ENCODE measurements at places on chromosomes 1 and 21.

GRCh38 chr1:240128366-240128765, 36.7 kb downstream of the FMN2 start:
- no peak for ATAC-seq

GRCh38 chr1:199981584-199981983, 45.9 kb upstream of the NR5A2 start:
- ATAC-seq: no peak

GRCh38 chr21:23384679-23385078, 2222.6 kb downstream of the MRPL39 start:
- ATAC-seq: no peak

DNA sequence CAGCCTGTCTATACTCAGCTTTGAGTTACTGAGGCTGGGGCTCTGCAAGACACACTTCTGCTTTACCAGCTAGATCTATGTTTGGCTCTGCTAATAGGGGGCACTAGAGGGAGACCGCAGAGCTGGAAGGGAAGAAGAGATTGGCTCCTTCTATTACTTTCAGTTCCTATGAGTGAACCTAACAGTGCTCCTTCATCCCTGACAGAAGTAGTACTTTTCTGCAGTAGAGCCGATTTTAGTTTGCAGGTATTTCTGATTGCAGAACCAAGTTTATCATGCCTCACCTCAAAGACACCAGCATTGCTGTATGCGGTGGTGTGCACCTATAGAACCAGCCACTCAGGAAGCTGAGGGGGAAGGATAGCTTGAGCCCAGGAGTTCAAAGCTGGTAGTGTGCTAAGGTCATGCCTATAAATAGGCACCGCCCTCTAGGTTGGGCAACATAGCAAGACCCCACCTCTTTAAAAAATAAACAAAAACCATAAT, 5.7 kb upstream of the ZDHHC18 start:
- peak; percentile 96 for ATAC-seq

GRCh38 chr1:186736971-186737685, 56.9 kb upstream of the PTGS2 start:
- no peak for ATAC-seq

- ATAC-seq: no peak
These were observed 104.8 kb downstream of the RGL1 start for GRCh38 chr1:183909672-183910071.

- no peak for ATAC-seq
These were observed 1.6 kb upstream of the KDM4A start for GRCh38 chr1:43648221-43648847.

DNA sequence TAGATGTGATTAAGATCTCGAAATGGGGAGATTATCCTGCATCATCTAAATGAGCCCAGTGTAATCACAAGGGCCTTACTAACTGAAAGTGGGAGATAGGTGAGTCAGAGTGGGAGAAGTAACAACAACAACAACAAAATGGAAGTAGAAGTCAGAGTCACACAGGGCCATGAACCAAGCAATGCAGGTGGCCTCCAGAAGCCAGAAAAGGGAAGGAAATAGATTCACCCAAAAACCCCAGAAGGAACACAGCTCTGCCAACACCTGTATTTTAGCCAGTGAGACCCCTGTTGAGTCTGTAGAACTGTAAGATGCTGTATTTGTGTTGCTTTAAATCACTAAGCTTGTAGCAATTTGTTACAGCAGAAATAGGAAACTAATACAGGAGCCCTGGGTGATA, 4.1 kb downstream of the TAGLN2 start:
- peak; percentile 3 for ATAC-seq

- no peak for ATAC-seq
These were observed 199.2 kb downstream of the HLX start for GRCh38 chr1:221078260-221078965.

- ATAC-seq: no peak
These were observed 22.9 kb downstream of the RRP1 start for GRCh38 chr21:43812139-43812821.

DNA sequence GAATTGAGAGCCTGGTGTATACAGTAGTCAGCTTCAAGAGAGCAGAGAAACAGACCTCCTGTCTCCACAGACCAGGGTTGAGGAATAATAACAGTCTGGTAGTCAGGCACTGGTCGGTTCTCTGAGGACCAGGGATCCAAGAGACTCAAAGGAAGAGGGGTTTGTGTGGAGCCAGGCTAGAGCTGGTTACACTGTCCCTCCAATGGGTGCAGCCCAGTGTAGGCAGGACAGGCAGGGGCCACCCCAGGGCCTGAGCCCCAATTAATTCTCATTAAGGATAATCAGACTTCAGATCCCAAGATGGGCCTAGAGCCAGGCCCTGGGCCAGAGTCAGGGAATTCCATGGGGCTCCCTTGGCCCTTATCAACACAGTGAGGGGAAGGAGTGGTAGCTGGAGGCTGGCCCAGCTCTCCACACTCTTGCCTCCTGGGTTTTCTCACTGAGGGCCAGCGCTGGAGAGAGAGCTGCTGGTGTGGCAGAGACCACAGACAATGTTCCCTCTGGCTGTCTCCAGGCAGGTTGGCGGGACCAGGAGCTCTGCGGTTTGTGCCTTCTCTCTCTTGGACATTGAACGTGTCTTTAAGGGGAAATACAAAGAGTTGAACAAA, 9.1 kb downstream of the SEMA4A start:
- ATAC-seq: no peak

- no peak for ATAC-seq
These were observed 44.2 kb downstream of the CAPN8 start for GRCh38 chr1:223621312-223621734.

DNA sequence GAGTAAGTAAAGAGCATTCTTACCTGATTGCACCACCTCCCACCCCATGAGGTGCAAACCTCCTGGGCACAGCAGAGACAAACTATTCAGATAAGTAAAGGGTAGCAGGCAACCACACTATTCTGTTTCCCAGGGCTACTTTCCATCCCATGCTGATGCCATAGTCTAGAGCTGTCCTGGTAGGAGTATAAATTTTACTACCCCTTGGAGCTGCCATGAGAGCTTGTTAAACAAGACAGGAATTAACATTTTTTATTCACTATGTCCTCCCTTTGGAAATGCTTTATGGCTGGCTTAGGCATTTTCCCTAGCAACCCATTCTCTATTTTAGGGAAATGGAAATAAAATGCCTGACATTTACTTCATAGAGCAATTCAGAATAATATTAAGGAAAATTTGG, 324.6 kb upstream of the USP25 start:
- no peak for ATAC-seq

DNA sequence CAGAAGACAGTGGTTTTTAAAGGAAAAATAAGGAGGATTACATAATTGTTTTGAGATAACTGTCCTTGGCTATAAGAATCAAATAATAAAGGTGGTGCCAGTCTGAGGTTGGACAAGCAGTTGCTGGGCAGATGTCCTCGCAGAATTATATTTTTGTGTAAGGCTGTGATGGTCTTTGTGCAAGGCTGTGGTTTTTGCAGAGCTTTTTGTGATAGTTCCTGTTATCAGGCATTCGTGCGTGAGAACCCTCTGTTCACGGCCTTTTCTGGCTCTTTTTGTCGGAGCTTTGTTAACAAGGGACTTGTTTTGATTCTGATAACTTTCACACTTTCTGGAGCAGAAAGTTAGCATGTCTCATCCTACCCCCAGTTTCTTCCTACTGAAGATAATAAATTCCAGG, 33.4 kb downstream of the SH3BP5L start:
- ATAC-seq: no peak

DNA sequence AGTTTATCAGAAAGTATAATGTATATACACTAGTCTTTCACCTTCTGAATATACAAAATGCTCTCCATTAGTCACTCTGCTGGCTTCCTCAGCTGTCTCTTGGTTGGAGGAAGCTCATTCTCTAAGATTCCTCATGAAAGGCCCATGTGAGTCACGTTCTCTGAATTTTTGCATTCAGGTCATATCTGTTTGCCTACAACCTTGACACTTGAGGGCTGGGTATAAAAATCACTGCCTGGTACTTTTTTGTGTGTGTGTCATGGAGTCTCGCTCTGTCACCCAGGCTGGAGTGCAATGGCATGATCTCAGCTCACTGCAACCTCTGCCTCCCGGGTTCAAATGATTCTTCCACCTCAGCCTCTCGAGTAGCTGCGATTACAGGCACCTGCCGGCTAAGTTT, 2.8 kb upstream of the GALNT2 start:
- ATAC-seq: no peak

- ATAC-seq: peak; percentile 84
These were observed 8.1 kb upstream of the C1orf216 start for GRCh38 chr1:35726450-35727433.

DNA sequence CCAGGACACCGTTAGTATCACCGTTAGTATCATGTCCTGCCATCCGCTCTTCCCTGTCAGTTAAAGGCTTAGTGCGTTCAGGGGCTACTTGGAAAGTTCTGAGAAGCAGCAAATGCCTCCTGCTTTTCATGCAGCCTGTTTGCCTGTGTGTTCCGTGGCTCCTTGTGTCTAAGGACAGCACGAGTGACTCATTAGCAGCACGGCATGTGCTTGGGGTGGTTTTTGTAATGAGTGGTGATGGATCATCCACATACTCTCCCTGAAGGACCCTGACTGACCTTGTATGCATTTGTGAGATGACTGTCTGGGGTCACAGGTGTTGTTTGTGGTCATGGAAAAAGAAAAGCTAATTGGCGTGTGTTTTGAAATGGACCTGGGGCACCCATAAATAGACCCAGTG, 221.9 kb downstream of the PBX1 start:
- ATAC-seq: no peak

GRCh38 chr1:67556297-67556900, 126.2 kb upstream of the SERBP1 start:
- ATAC-seq: no peak

- no peak for ATAC-seq
These were observed 886.9 kb downstream of the AMY1C start for GRCh38 chr1:104636581-104636980.

GRCh38 chr21:40967771-40968170, 120.8 kb upstream of the DSCAM start:
- no peak for ATAC-seq

DNA sequence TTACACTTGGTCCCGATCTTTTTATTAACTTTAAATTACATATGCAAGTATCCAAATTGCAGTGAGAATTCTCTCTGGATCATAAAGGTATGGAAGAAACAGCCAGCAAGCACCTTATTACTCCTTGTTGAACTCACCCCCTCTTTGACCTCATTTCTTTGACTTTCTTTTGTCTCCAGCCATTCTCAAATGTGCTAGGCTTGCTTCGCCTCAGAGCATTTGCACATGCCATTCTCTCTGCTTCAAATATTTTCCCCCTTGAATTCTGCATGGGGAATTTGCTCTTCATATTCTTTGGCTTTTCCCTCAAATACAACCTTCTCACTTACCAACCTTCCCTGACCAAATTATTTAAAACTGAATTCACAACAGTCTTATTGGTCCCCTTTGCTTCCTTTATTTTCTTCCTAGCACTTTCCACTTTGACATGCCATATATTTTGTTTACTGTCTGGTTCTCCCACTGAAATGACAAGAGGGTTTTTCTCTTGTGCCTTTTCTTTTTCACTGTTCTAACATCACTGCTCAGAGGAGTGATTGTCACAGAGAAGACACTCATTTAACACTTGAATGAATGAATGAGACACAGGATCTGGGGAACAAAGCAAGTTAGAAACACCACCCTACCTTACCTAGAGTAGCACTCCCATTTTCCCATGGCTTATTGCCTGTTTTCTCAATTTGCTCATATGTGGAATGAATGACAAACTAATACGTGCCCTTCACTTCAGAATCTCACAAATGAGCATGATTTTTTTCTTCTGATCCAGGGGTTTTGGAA, 1.4 kb upstream of the PGBD2 start:
- ATAC-seq: no peak

DNA sequence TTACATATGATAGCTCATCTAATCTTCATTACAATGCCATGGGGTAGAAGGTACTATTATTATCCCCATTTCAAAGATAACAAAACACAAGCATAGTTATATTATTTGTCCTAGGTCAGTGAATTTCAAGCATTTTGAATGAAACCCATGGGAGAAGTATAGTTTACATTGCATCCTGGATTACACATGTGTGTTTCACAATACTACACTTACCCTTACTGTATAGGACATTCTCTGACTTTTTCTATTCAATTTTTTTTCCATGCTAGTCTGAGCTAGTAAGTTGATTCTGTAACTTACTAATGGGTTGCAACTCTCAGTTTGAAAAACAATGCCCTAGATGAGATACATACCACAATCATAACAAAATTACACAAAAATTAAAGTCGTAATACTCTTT, 8.7 kb upstream of the GPX7 start:
- no peak for ATAC-seq

DNA sequence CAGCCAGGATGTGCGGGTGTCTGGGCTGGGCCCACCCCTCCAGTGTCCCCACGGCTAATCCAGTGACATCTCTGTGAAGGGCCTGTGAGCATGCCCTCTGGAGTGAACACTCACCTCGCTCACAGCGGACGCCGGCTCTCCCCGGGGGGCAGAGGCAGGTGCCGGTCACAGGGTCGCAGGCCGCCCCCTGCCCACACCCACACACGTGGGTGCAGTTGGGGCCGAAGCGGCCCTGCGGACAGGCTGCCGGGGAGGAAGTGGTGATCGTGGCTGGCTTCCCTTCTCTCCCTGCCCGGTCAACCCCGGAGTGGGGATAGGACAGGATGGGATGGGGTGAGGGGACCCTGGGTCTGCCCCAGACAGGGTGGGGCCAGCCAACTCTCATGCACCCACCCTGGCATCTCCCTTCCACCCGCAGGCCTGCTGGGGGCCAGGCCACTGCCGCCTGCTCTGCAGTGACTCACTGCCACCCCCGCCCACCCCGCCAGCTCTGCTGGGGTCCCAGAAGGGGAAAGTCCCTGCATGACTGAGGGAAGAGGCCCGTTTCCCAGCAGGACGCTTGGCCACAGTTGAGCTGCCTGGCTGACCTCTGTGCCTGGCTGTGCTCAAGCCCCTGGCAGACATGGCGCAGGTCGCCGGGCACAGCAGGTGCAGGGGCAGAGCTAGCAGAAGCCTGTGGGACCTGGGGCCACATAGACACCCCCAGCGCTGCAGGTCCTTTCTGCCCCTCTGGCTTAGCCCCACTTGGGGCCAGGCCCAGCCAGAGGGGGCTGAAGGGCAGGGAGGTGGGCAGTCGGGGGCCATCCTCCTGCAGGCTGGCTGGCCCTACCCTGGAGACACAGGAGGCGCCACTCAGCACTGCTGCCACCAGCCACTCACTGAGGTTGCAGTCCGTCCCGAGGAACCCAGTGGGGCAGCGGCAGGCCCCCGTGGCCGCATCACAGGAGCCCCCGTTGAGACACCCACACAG, 41.6 kb downstream of the ARHGEF16 start:
- ATAC-seq: no peak
